ENCODE measurements at places on chromosomes 6 and 20.

GRCh38 chr6:97176468-97176867, 106.5 kb downstream of the MMS22L start:
- no peak for DNase-seq

GRCh38 chr20:14569641-14570040, 232.2 kb upstream of the FLRT3 start:
- DNase-seq = no peak

- no peak for DNase-seq
These were observed 793 bp upstream of the HDAC2 start for GRCh38 chr6:113971741-113972140.

- peak; percentile 17 for DNase-seq
These were observed 150.1 kb downstream of the DHX35 start for GRCh38 chr20:39112178-39112743.

DNA sequence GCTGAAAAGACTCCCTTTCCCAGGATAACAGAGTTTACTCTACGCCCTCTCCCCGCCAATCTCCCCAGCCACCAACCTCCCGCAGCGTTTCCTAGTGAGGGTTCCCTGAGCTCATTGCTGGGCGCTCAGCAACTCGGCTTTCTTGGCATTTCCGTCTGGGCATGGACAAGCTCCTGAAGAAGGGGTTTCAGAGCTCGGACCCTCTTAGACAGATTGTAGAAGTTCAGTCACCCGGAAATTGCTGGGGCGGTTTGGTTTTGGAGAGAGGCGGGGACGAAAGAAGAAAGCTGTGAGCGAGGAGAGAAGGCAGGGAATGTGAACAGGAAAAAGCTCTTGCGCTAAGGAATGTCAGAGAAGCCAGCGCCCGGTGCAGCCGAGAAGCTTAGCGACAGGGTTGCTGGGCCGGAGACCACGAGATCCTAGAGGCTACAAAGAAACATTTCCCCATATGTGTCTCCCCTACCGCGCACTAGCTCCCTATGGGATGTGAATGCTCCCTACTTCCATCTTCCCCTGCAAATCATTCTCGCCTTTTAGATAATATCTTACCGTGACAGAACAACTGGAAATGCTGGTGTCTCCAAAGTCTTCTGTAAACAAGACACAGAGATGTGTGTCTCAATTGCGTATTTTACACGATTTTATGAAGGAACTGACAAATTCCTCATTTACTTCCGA, 15.8 kb downstream of the POM121L2 start:
- DNase-seq = no peak

DNA sequence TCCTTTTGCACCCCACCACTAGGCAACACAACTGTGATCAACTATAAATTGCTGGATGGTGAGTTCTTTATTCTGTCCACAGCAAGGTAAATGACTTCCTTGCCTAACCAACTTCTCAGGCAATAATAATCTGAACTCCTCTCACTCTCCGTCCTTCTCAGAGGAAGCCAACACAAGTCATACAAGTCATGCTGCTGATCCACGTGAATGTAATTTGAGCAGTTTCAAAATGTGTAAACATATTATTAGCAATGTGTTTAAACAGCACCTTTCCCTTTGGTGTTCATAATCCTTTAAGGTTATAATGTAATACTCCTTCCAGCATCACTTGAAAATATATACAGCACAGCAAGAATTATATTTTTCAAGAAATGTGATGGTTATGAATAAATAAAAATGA, 127.9 kb downstream of the QRSL1 start:
- no peak for DNase-seq

- no peak for DNase-seq
These were observed 130.4 kb downstream of the MOXD1 start for GRCh38 chr6:132270726-132271402.
